ENCODE measurements at places on chromosomes 4 and X.

DNA sequence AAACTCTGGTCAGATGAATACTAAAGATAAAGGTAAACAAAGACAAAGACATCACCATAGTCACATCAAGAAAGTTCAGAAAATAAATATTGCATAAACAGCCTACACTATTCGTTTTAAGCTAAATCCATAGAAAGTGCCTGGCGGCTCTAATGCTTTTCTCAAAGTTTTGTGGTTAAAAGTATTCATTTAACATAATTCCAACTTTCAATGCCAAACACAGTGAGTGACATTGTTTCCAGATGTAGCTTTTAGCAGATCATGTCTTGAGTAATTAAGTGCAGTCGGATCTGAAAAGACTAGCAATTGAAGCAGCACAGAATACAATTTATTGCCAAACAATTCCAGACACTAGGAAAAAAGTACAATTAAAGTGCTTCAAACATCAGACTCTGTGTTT, 287.1 kb upstream of the ADGRL3 start:
- DNase-seq, result no peak

- no peak for DNase-seq
These were observed 2.0 kb downstream of the ATP6AP1 start for GRCh38 chrX:154430479-154430878.

DNA sequence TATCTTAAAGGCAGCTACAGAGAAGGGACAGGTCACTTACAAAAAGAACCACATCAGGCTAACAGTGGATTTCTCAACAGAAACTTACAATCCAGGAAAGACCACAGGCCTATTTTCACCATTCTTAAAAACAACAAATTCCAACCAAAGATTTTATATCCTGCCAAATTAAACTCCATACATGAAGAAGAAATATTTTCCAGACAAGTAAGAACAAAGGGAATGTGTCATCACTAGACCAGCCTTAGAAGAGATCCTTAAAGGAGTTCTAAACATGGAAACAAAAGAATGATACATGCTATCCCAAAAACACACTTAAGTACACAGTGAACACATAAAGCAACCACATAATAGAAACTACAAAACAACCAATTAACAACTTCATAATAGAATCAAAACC, 105.6 kb downstream of the ANXA10 start:
- DNase-seq, result no peak

DNA sequence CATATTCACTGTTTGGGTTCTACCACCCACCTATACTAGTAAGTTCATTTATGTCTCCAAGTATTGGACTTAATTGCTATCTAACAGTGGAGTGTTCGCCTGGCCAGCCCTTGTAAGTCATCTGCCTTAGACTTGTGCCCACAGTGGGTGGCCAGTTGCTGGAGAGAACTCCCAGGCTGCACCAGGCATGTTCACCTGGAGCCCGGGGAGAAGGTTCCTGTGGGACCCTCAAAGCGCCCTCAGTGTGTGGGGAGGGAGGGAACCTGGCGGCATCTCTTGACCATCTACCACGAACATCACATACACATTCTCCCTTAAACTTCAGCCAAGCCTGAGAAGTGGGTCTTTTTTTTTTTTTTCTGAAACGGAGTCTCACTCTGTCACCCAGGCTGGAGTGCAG, 138.1 kb downstream of the CPZ start:
- no peak for DNase-seq

- no peak for DNase-seq
These were observed 142.3 kb downstream of the SH3KBP1 start for GRCh38 chrX:19745077-19745476.

DNA sequence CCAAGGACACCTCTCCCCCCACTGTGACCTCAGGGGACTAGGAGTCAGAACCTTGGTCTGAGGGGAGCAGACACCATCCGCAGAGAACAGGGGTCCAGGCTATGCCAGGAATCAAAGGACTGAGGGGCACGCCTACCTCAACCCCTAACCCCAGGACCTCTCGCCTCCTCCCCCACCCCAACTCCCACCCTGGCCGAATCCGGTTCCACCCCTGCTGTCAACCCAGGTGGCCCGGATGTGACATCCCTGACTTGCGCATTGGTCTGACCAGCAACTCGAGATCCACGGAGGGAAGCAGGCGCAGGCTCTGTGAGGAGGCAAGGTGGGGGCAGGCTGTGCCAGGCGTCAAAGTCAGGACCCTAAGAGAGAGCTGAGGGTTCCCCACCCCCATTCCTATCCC, 468 bp upstream of the MAGEA4 start:
- DNase-seq, result no peak

DNA sequence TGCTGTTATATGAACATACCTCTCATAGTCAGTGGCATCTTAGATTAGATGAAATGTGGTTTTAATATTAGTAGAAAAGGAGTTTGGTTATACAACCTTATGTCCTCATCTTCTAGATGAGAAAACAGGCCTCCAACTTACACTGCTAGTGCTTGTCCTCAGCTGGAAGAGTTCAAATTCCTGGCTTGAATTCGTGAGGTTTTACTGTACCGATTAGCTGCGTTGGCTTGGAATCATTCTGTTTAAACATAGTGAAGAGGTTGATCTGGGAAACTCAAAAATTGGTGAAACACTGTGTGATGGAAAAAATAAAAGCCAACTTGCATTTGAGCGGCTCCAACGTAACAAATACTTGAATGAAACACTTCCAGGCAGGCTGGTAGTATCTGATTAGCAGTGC, 81.0 kb downstream of the LNX1 start:
- DNase-seq, result no peak

- no peak for DNase-seq
These were observed 182.5 kb upstream of the TBL1X start for GRCh38 chrX:9282325-9282724.

DNA sequence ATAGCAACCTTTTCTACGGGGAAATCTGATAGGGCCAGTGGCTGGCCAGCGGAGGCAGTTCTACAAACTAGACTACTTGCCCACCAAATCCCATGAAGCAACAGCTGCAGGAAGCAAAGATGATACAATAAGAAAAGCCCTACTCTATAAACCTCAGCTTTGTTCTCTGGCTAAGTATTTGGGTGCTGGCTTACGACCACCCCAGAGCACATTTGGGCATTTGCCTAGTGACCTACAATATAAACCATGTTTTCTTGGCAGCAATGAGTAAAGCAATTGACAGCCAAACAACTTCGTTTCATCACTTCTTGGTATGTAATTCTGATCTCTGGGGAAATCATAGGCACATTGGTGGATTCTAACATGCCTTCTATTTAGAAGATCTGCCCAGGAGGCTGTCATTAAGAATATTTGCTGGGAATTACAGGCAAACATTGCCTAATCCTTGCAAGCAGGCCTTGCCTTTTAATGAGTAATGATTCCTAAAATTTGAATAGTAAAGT, 7.5 kb upstream of the LHFPL1 start:
- no peak for DNase-seq

DNA sequence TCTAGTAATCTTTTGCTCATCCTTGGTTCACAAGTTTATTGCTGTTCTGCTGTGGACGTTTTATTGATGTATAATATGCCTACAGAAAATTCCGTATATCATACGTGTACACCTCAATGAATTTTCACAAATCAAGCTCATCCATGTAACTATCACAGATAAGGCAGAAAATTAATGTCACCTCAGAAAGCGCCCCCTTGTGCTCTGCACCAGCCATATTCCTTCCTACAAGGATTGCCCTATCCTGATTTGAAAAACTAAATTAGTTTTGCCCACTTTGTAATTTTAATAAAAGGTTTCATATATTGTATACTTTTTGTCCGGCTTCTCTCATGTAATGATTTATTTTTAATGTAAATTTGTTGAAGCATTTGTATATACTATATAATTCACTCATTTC, 390.8 kb downstream of the ADGRL3 start:
- no peak for DNase-seq

- DNase-seq, result no peak
These were observed 2.0 kb downstream of the MID1IP1 start for GRCh38 chrX:38803243-38803587.

- no peak for DNase-seq
These were observed 815.4 kb upstream of the PCDH10 start for GRCh38 chr4:132333724-132334047.

DNA sequence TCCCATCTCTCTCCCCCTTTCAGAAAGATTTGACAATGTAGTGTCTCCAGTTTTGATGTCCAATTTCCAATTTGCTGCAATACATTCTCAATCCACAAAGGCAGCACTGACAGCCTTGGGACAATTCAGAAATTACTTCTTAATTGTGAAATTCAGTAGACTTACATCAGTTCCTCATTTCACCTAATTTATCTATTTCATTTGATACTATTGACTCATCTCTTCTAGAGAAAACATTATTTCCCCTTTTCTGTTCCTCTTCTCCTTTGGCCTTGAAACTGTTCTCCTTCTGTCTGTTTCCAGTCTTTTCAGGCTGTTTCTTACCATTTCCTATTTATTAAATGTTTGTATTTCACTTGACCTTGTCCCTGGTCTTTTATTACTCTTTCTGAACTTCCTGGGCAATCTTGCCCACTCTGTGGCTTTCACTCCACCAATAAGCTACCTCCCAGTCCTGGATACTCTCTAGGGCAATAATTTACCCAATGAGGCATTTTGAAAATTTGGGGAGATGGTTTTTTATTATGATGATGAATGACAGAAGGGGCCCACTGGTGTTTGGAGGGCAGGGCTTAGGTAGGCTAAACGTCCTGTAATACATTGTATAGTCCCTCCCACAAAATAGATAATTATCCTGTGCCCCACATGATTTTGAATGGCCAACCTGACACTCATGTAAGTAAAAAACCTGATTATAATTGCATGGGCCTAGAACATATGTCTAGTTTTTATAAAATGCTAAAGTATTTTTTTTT, 498.0 kb upstream of the BOD1L1 start:
- DNase-seq, result no peak

- DNase-seq, result no peak
These were observed 108.2 kb upstream of the SORBS2 start for GRCh38 chr4:185920171-185920570.

DNA sequence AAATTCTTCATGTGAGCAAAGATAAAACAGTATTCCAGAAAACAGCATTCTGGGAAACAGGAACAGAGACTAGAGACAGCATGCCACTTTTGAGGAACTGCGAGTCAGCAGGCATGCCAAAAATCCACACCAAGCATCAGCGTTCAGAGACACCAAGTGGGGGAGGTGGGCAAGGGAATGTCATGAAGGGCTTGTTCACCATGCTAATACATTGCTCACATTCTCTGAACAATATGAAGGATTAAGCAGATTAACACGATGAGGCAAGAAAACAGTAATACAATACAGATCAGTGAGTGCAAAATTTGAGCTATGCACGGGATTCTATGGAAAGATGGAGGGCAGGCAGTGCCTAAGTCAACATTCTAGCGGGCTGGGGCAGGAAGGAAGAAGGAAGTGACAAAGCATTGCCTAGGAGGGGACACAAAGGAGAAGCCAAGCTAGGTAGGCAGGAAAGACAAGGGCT, 278.3 kb downstream of the FBXW7 start:
- DNase-seq, result no peak

DNA sequence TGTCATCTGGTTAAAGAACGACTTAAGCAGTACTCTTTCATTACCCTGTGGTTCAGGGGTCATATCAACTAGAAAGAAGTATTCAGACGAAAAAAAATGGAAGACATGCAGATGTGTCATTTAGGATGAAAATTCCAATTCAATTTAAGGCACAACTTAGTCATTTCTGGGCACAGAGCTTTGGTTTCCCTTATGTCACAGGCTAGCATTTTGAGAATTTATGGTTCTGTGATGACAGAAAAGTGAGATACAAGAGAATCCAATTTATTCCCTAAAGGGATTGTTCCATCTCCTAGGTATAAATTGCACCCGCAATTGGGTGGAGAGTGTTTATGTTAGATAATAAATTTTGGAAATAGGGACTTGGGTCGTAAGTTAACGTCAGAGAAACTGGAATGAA, 306.6 kb downstream of the STK32B start:
- DNase-seq, result no peak

- no peak for DNase-seq
These were observed 495.3 kb downstream of the UBE2NL start for GRCh38 chrX:144379156-144379555.
